ENCODE measurements at places on chromosomes 7 and 10. TPM values are rescaled to one million over a fixed set of nuclear protein-coding genes. Genes with fewer than 3 reads are reported as not detected.

ADAMTS14 gene
- total RNA-seq, result 2.7 TPM

RAB18 gene
- 34.0 TPM for total RNA-seq

UNC5B gene
- total RNA-seq, result 0.13 TPM

TCAF2 gene
- total RNA-seq, result 10.1 TPM

CRYGN gene
- total RNA-seq, result not detected

KLF14 gene
- not detected for total RNA-seq

CC2D2B gene
- 0.11 TPM for total RNA-seq

SERPINE1 gene
- total RNA-seq, result 1,980 TPM

BAIAP2L1 gene
- 2.9 TPM for total RNA-seq

COL17A1 gene
- total RNA-seq, result 0.26 TPM

NUTM2B gene
- total RNA-seq, result 0.58 TPM

CYP17A1 gene
- total RNA-seq, result not detected

DPP6 gene
- total RNA-seq, result not detected

DNA sequence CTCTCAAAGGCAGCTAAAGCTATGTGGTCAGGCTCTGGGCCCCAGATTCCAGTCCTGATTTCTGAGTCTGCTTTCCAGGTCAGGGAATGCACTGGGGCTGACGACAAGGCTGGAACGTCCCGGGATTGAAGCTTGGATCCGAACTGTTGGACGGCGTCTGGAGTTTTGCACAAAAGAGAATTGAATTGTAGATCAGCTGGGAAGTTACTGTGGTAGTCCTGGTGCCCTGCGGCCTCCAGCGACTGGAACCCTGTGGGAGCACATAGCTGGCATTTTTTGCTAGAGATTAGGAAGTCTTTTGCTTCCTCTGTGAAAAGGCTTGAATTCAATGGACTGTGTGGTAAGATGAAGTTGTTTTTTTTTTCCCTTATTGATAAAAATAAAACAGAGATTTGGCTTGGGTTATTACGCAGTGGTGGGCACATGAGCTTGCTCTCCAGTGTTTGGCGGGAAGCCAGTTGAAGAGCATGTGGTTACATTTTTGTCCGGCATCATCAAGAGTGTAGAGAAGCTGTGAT, at the start of gene HK1:
TSS of gene HK1 (plus strand) at position 51 of the 518 bp plus-strand sequence.
- no peak for DNase-seq

DNA sequence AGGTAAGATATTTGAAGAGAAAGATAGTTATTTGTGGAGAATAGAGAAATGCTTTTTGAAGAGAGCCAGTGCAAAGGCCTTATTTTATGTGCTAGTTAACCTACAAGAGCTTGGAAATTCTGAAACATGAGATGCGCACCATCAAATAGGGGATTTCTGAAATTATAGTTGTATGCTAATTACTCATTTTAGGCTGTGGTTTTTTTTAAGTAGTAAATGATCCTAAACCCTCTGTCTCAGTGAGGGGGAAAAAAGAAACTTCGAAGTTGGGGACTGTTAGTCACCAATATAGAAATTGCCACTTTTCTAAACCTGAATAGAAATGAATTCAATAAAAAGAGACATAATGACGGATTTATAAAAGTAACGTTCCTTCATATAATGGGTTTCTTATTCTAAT, 119.3 kb upstream of the MDFIC start:
- no peak for DNase-seq

DNA sequence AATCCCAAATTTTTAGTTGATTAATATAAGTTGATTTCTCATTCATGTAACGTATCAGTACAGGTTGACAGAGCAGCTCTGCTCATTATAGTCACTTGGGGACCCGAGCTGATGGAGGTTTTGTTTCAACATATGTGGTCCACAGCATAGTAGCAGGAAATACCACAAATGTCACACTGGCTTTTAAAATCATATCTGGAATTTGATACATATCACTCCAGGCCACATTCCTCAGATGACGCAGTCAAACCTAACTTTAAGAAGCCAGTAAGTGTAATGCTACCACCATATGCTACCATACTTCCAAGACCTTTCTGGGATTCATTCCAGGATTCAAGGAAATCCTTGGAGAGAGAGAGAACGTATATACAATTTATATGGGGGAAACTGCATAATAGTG, 156.3 kb downstream of the PHF14 start:
- DNase-seq, result peak; percentile 54

DNA sequence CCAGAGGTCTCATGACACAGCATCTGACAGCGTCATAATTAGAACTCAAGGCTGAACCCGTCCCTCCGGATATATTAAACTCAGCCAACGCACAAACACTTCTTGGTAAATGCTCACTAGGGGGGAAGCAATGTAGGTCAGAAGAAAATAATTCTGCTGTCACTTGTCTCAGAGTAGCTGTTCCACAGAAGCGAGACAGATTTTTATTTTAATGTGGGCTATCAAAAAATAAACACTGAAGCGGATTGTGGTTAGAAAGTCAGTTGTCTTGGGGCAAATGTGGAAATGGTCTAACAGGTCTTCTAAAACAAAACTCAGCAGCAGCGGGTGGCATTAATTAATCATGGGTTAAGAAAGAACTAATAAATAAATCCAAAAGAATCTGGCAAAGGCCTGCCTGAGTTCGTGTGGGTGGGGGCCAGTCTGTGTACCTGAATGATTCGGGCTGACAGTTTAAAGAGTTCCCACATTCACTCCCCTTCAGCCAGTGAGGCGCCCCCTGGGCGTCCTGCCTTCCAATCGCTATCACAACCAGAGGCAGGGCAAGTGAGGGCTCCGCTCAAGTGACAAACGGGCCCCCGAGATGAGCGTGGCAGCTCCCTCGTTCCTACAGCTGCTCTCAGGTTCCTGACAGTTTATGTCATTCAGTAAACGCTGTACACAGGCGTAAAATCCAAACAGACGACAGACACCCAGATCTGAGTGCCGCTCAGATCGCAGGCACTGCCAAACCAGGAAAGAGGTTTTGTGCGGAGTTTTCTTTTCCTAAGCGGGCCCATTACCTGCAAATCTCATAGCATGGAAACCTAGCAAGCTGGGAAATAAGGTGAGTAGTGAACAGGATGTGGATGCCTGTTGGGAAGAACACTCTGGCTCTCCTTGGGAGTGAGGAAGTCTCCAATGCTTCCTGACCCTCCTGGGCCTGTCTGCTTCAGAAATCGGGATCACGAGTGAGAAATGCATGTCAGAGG, 52.9 kb downstream of the NRAP start:
- no peak for DNase-seq

DNA sequence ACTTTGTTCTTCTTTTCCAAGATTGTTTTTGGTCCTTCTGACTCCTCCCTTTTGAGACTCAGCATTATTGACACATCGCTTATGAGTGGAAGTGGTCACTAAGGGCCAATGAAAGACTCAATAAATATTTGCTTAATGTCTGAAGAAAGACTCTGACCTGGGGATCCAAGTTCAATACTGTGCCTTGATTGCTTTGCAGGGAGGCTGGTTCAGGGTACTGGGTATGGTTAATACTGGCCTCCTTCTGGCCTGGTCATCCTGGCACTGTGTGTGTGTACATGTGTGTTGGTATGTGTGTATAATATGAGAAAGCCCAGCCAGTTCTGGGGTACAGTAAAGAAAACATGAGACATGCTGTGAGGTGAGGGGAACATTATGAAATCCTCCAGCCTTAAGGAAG, 7.6 kb upstream of the PDZD8 start:
- DNase-seq, result no peak

DNA sequence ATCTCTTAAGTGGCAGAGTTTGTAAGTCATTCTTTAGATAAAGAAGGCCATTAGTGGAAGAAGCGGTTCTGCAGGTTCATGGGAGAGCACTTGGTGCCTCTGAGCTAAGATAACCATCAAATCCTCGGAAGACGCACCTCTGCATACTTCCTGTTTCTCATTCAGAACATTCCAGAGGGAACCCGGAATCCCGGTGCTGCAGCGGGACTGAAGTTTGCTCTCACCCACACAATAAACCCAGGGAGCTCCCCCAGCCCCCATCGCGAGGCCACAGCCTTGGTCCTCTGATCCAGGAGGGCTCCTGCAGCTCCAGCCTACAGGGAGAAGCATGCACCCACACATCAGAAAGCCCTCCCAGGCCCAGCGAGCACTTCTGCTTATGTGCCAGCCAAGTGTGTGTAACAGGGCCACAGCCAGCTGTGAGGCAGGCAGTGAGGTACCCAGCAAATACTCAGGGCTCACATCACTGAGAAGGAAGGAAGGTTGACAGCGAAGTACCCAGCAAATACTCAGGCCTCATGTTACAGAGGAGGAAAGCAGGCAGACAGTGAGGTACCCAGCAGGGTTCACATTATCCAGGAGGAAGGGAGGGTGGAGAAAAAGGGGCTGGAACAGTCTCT, 142.4 kb downstream of the DIP2C start:
- DNase-seq, result no peak

- DNase-seq, result no peak
Measured at GRCh38 chr7:152127229-152127628, 101.8 kb downstream of the GALNT11 start.

DNA sequence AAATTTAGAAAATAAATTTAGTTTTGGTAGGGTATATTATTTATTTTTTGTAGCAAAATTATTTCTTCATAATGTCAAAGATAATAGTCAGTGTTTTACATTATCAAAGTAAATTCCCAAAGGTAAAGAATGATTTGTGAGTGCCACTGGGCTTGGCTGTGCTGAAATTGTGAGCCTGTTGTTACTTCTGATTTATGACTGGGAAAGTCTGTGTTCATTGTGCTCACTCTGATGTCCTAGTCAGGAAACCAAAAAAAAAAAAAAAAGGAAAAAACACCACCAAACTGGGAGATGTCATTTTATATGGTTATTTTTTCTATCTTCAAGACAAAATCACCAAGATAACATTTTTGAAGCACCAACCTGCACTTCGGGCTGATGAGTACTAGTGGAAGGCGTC, 44.3 kb downstream of the MDFIC start:
- DNase-seq, result no peak

DNA sequence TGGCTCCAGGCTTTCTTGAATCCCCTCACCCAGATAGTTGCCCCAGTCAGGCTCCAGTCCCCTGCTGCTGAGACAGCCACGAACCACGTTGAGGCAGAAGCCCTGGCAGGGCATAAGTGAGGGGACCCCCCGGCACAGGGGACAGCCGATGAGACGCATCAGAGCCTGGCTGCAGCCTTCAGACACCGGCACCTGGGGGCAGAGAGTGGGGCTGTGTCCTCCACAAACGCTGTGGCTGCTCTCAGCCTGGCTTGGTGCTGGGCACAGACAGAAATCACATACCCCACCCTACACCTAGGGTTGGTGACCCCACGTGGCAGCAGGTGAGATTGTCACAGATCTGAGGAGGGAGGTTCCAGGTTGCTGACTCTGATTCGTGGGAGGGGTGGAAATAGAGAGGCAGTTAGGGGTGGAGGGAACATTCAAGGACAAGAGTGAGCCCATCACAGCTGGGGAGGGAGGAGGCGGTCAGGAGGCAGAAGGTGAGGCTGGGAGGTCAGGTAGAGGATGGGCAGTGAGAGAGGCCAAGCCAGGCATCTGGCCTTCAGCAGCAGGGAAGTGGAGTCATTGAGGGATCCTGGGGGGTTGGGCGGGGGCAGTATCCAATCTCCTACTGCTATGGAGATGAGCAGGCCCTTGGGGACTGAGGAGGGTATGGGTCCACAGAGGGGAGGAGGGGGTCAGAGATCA, 3.2 kb downstream of the GPC2 start:
- no peak for DNase-seq

DNA sequence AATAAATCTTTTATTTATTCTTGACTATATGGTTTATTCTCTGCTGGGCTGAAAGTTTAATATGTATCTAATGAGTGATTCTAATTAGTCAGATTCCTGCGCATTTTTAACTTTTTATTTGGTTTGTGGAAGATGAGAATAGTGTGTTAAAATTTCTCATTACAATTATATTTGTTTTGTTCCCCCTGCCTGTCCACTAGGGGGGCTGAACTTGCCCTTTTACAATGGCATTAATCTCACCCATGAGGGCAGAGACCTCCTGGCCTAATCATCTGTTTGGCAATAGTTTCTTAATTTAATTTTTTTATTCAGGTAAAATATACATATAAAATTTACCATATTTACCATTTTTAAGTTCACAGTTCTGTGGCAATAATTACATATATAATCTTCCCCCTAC, 278.5 kb upstream of the NPY start:
- DNase-seq, result no peak

DNA sequence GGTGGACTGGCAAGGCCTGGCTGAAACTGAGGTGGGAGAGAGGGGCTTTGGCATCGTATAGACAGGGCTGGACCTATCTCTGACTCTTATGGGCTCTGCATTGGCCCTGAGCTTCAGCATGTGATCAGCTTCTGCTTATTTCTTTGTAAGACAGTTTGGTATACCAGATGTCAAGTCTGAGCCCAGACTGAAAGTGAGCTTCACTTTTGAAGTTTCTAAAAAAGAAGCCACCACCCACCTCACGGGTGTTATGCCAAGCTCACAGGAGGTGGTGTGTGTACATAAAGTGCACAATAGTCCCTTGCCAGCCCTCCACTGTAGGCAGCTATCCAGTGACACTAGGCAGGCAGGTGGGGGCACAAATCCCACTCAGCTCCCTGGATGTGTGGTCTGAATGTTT, 68.7 kb upstream of the SEPHS1 start:
- DNase-seq, result no peak

GRCh38 chr10:25157650-25158049, 17.2 kb upstream of the GPR158 start:
- no peak for DNase-seq
